ENCODE measurements at places on chromosomes 5 and 9.

DNA sequence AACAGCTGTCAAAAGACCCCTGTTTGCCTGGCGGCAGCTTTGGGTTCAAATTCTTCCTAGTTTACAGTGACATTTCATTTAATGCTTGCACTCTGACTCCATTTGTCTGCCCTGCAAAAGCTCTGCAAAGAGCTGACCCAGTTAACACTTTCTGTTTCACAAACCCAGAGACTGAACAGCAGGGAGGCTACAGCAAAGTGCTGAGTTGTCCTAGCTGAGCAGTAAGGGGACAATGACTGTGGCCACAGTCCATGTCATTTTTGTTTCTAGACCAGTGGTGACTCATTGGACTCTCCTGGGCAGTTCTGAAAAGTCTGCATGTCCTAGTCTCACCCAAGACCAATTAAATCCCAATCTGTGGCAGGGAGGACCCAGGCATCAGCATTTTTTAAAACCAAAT lies 994.8 kb upstream of the WWC1 start:
- DNase-seq = no peak

DNA sequence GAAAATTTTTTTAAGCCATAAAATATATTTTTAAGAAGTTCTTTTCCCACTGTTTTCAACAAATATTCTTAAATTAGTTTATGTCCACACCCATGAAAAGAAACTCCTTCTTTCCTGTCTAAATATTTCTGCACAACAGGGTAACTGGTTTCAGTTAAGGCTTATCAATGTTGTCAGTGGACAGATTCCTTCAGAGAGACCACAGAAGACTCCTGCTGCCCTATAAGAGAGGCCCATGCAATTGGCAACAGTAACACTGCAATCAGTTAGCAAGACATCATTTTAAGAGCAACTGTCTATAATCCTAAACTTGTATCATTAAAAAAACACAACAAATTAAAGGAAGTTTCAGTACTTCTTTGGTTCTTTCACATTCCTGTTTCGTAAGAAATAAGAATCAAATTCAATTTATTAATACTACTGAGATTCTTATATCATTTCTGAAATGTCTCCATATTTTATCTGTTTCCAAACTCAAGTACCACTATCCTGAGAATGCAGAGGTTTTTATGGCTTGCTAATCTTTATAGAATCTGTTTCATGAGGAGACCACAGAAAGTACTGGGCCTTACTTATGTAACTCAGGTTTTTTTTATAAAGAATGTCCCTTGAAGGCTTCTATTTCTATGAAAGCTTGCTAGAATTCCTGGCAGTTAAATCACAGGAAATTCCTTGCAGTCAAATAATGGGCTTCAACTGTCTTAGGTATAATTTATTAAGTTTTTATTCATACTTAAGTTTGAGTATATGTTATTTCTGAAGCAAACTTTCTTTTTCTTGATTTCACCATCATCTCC lies 240.2 kb downstream of the RFX3 start:
- peak; percentile 13 for DNase-seq

- DNase-seq = no peak
These were observed 122.0 kb downstream of the GDNF start for GRCh38 chr5:37717613-37718431.

GRCh38 chr5:157184117-157184670 lies 3.6 kb downstream of the ITK start:
- no peak for DNase-seq

GRCh38 chr5:113846941-113847340 lies 333.4 kb downstream of the YTHDC2 start:
- DNase-seq = no peak

DNA sequence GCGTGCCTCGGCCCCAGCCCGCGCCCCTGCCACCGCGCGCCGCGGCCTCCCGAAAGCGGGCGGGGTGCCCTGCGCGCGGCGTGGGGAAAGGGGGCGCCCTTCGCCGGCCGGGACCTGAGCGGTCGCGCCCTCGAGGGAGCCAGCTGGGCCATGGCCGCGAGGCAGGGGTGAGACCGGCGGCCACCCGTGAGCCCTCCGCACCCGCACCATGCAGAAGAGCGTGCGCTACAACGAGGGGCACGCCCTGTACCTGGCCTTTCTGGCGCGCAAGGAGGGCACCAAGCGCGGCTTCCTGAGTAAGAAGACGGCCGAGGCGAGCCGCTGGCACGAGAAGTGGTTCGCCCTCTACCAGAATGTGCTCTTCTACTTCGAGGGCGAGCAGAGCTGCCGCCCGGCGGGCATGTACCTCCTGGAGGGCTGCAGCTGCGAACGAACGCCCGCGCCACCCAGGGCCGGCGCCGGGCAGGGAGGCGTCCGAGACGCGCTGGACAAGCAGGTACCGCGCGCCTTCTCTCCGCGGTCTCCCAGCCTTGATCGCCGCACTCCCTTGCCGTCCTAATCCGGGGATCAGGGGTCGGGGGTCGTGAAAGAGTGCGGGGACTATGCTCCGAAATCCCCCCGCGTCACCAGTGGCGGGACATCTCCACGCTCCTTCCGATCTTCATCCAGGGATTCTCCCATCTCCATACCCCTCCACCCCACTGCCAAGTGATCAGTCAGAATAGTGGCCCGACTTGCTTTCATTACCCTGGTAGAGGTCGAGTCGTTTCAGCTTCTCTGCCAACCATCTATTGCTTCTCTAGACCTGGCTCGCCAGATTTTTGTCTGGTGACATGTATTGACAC lies 590 bp downstream of the RASGRF2 start:
- no peak for DNase-seq

GRCh38 chr9:76751001-76751400 lies 13.2 kb upstream of the PCA3 start:
- no peak for DNase-seq

- DNase-seq = no peak
These were observed 18.8 kb downstream of the GDA start for GRCh38 chr9:72168075-72168474.

DNA sequence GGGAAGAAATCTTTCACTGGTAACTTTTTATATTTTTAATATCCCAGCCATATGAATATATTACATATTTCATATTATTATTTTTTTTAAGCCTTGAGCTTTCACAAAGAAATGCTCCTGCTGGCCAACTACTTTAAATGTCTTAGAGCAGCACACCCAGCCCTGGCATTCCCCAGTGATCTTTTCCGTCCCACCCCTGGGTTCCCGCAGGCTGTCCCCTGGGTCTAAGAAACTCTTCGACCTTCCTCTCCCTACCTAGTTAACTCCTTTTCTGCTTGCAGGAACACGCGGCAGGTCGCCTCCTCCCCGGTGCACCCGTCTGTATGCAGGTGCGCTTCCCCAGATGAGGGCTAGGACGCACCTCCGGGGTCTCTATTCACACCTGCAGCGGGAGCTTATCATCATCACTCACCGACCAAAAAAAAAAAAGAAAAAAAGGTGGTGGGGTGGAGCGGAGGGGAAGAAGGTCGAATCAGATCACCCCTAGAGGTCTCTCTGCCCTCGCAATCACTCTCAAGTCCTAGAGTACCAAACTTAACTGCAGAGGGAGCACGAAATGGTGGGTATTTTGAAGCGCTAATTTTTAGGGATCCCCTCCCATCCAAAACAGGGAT lies 696 bp downstream of the ZFP62 start:
- DNase-seq = peak; percentile 81

GRCh38 chr5:135493406-135494180 lies 41.4 kb upstream of the TIFAB start:
- no peak for DNase-seq

DNA sequence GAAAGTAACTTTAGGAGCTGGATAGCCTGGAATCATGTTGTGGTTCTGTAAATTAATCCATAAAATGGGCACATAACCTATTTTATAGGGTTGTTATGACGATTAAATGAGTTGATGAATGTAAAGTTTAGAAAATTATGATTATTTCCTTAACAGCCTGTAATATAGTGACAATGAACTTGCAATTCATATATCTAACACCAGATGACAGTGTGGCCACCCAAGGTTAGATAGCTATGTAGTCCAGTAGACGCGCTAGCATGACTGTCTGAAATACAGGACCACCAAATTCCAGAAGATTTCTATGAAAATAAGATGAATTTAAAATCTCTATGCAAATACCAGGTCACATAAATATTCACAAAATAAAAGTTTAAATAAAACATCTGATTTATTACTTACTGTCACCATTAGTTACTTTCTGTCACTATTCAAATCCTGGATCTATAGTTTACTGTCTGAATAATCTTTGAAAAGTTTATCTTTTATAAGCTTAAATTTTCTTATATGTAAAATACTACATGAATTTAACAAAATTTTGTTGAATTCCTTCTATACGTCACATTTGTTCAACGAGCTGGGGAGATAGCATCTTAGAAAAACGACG lies 26.1 kb upstream of the MACIR start:
- DNase-seq = peak; percentile 71

DNA sequence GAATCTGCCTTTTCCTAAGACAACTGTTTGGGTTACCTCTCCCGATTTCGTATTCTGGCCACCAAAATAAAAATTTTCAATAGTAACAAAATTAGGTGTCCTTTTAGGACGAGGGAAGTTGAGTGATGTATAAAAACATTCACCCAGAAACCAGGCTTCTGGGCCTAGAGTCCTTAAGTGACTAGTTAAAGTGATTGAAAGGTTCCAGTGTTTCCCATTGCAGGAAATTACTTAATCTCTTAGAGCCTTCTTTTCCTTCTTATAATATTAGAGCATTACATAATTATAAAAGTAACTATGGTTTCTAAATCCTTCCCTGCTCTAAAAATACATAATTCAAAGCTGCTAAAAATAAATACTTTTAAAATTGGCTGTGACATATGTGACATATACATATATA lies 7.3 kb downstream of the MCIDAS start:
- DNase-seq = no peak

DNA sequence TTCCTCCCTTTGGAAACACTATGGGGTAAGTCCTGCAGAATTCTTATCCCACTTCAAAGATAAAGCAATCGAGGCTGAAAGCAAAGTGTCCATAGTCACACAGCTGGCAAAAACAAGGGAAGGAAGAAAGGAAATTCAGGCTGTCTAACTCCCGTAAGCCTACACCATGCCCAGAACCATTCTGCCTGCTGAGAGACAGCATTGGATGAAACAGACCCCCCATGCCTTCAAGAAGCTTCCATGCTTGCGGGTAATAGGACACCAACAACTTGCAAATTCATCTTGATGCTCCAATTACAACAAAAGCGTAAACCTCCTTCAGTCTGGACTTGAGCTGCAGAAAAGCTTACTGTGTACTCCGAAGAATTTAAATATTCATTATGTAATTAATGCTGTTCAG lies 181.1 kb upstream of the WWC1 start:
- no peak for DNase-seq

DNA sequence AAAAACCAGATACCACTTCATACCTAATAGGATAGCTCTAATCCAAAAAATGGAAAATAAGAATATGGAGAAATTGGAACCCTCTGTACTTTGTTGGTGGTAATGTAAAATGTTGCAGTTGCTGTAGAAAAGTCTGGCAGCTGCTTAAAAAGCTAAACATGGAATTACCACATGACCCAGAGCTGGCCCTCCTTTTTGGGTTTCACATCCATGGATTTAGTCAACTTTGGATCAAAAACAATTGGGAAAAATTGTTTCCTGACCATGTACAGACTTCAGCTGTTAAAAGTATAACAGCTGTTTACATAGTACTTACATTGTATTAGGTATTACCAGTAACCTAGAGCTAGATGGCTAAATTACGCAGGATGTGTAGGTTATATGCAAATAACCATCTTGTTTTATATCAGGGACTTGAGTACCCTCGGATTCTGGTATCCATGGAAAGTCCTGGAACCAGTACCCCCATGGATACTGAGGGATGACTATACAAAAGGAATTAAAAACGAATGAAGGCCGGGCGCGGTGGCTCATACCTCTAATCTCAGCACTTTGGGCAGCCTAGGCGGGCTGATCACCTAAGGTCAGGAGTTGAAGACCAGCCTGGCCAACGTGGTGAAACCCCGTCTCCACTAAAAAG lies 15.8 kb downstream of the DNAJA1 start:
- no peak for DNase-seq

- DNase-seq = peak; percentile 9
These were observed 419.7 kb downstream of the CHSY3 start for GRCh38 chr5:130323804-130324454.

DNA sequence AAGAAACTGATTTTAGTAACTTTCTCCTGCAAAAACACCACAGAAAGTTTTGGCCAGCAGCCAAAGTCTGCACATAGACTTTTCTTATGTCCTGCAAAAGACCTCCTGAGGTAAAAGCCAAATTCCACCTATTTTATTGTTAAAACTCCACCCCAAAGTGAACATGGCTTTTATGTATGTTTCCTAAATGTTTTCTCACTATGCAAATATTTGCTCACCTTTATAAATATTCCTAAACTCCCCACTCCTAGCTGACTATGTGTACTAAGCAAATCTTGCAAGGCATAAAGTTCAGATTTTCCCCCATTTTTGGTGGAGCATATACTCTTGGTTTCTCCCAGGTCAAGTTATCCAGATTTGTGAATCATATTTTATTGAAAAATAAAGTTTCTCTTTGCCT lies 446.2 kb downstream of the DNAH5 start:
- no peak for DNase-seq

GRCh38 chr5:163565492-163565891 lies 60.1 kb downstream of the MAT2B start:
- DNase-seq = no peak

DNA sequence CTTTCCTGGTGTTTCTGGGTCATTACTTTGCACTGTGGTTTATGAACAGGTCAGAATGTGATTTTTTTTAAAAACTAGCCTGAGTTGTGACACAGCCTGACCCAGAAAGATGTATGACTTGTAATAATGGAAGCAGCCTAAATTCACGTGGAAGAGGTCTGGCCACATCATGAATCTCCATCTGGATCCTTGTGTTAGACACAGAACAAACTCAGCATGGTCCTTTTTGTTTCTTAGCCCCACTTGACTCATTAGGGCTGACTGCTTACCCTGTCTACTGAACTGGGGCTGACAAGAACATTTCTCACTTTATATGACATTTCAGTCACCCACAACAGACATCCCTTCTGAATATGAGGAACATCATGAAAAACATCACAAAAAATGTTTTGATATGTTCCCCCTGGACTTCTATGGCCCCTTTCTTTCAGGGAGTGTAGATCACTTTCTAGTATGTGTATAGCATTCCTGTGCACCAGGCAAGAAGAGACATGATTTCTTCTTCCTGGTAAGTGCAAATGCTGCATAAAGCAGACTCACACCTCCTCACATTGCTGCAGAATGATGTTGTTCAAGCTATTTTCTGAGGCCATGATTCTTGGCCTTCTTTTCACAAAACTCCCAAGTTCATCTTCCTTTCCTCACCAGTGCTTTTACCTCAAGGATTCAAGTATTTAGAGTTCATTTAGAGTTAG lies 52.3 kb downstream of the ZNF622 start:
- DNase-seq = no peak

GRCh38 chr5:53436480-53437191 lies 43.8 kb upstream of the FST start:
- DNase-seq = no peak

DNA sequence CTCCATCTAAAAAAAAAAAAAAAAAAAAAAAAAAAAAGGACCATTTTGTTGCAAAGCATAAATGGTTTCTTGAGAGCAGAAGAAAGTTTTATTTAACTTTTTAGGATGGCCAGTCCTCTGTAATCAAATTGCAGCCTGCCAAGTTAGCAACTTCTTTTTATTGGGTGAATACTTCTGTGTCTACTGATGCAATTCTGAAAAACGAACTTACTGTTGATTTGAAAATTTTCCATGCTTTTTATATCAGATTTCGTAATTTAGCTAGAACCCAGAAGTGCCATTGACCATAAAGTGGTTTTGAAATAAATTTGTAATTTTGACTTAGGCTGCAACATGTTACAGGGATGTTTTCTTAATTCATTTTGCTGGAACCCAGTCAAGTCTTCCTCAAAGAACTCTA lies 269.1 kb upstream of the ACTBL2 start:
- DNase-seq = no peak

- DNase-seq = no peak
These were observed 76.3 kb downstream of the VCAN start for GRCh38 chr5:83547889-83548288.

GRCh38 chr9:2263665-2264064 lies 248.5 kb downstream of the SMARCA2 start:
- no peak for DNase-seq

Data from hematopoietic multipotent progenitor cell treated with erythropoietin and hydrocortisone succinate and interleukin-3 and kit ligand, for 8 days (in vitro differentiated cells).